ENCODE measurements at places on chromosomes 4 and X.

GRCh38 chr4:55612341-55612740 lies 20.3 kb upstream of the PDCL2 start:
- DNase-seq = no peak

DNA sequence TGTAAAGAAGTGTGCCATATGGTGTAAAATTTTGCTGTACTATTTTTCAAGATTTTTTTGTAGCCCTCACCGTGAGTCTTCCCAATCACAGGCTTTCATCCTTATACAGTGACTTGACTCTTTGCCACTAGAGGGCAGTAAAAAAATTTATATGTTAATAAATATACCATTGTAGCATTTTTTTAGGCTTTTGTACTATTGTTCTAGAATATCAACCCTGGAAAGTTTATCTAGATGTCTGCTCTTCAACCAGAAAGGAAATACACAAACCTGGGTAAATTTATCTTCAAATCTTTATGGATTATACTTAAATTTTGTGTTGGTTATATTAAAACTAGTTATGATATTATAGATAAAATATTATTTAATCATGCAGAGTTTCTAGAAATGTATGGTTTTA lies 235.3 kb downstream of the TENM3 start:
- peak; percentile 84 for DNase-seq

DNA sequence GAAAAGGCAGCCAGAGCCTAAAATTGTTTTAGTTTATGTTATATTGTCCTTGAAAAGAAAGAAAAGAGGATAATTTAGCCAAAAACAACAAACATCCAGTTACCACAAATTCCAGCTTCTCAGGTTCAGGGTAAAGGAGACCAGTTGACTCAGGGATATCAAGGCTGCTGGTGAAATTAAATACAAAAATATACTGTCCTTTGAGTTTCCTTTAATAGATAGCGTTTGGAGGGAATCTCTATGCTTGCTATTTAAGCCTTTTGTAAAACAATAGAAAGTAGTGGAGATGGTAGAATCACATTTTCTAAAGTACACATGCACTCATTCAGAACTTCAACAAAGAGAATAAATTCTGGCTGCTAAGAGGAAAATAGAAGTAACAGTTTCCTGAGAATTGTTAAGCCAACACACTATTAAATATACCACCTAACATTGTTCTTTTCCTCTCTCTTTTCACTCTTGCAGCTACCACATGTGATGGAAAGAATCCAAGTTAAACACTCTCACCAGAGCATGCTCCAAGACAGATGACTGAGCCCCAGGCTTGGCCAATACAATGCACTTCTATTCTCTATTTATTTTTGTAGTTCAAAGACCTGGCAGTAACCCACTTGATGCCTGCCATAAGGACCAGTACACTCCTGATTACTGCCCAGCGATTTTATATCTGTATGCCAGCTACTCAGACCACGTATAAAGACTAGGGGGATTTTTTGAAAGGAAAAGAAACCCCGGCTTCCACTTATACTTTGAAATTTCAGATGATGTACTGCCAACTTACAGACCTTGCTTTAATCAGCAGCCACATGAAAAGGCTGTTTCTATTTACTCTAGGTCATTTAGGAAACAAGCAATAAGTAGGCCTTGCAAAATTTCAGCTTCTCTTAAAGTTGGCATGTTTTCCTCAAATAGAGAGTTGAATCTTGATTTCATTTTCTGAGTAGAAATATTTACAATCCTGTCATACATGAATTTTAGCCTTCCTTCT lies 756.9 kb downstream of the FAT4 start:
- DNase-seq = no peak

- DNase-seq = no peak
Observed at GRCh38 chr4:11428231-11428898, at the start of gene HS3ST1. Gene HS3ST1, minus strand, starts transcription at chr4:11428894. Its CDS starts 28,889 bp downstream, at chr4:11400005.

DNA sequence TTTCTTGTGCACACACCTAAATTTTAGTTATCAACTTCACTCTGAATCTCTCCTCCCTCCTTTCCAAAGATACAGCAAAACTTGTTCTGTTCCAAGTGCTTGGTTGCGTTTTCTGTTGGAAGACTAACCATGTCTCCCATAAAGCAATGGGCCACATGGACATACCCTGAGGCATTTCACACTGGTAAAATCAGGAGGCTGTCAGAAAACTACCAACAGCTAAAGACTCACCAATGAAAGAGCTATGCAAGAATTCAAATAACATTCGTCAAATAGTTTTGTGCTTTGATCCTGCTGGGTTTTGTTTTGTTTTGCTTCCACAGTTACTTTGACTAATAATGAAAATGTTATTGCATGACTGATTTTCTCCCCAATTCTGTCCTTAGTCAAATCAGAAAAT lies 46.0 kb downstream of the PHEX start:
- DNase-seq = no peak

GRCh38 chr4:141410839-141411238 lies 190.1 kb downstream of the ZNF330 start:
- DNase-seq = no peak

GRCh38 chrX:154355776-154356140 lies 18.7 kb downstream of the FLNA start:
- DNase-seq = no peak

- peak; percentile 63 for DNase-seq
Observed at GRCh38 chr4:80361329-80361900, 25.9 kb downstream of the CFAP299 start.

- no peak for DNase-seq
Observed at GRCh38 chr4:48913346-48913745, 6.8 kb upstream of the OCIAD2 start.

GRCh38 chr4:20666012-20666860 lies 34.0 kb upstream of the PACRGL start:
- no peak for DNase-seq

DNA sequence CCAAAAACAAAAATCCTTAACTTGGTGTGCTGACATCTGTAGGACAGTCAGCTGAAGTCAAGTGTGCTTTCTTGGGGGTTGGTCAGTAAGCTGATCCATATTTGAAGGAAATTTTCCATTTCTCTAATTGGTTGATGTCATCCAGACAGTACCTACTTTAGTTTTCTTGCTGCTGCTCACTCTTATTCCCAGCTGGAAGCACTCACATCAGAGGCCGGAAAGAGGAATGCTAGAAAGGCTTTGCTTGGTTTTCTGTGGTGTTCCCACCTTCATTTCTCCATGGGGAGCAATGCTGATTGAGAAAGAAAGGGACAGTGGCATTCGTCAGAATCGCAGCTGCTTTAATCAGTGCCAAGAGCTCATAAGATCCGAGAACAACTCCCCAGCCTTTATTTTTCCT lies 227.0 kb downstream of the C4orf33 start:
- no peak for DNase-seq

DNA sequence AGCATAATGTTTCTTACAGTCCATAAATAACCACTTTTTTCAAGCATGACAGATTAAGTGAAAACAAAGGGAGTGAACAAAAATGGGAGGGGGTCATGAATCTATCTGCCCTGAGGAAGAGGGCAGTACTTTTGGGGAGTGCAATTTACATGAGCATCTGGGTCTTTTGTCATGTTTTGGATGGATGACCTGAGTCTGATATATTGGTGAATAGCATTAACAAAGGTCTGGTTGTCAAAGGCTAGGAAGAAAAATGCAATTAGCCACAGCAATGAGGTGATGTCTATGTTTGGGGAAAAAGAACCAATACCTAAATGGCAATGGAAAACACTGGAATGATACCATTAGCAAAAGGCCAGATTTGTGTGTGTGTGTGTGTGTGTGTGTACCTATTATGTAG lies 15.1 kb upstream of the MAD2L1 start:
- no peak for DNase-seq

- DNase-seq = no peak
Observed at GRCh38 chrX:42107495-42108488, 184.4 kb upstream of the CASK start.

DNA sequence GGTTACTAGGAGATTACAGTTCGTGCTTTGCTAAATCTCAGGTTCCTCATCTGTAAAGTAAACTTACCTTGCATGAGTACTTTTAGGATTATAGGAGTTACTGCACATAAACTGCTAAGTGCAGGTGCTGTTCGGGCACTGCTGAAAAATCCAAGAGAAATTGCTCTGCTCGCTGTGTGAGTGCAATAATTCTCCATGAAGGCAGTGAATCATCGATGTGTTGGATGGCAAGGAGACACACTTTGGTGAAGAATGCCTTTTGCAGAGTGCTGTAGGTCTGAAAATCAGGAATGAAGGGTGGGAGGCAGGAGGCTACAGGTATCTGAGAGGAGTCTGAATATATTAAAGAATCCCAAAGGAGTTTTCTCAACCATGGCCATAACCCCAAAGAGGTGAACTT lies 113.0 kb downstream of the CHIC2 start:
- no peak for DNase-seq

GRCh38 chr4:37983951-37984350 lies 23.8 kb downstream of the PTTG2 start:
- no peak for DNase-seq

GRCh38 chr4:165489786-165490185 lies 111.0 kb downstream of the CPE start:
- no peak for DNase-seq

- DNase-seq = no peak
Observed at GRCh38 chrX:30065226-30065625, 150.1 kb upstream of the MAGEB2 start.

DNA sequence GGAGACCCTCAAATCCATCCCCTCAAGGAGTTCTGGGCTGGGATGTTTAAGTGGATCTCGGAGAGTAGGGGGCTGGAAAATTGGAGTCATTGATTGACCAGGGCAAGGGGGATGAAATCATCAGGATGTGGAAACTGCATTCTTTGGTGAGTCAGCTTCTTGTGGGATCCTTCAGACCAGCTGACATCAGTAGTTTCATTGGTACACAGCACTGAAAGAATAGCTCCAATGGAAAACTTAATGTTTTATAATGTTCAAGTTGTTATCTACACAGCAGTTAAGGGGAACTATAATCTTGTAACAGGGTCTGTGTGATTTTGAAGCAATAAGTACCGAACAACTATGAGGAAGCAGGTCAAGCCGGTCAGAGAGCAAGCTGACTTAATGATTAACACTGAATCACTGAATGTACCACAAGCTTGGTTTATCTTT lies 506.1 kb downstream of the RPA4 start:
- DNase-seq = no peak

DNA sequence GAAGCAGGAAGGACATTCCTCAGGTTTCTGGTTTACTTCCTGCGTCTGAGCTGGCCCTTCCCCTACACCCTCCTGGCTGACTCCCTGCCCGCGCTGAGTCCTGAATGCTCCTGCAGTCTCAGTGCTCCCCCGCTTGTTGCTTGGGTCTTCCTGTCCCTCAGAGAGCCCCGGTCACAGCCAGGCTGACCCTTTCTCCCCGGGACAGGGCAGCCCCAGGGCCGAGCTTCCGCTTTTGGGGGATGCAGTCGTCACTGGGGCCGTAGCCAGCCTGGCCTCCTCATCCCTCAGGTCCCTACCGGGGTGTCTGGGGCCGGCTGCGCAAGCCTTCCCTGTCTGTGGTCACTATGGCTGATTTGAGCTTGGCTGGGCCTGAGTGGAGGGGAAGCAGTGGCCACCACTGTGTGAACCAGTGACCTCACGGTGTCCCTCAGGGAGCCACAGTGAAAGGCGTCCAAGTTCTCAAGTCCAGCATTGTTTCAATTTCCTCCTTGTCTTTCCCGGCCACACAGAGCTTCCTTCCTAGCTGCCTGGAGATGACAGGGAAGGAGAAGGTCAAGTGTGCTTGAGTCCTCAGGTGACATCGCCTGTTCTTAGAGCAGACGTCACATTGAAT lies 34.1 kb upstream of the ASMTL start:
- no peak for DNase-seq

GRCh38 chrX:74291577-74291963 lies 12.4 kb upstream of the ZCCHC13 start:
- DNase-seq = no peak

DNA sequence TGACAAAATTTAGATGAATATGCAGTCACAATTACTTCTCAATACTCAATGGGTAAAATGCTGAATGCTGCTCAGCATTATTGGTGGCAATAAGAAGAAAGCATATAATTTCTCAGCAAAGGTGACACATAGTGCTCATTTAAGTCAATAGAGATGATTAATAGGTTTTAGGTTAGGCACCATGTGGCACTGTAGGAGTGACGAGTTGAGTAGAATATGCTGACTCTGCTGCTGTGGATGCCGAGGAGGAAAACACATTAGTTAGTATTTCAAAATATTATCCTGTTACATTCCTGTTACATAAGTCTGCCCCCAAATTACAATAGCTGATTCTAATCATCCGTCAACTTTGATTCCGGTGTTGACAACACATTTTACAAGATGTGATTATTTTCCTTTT lies 13.7 kb upstream of the CXCL5 start:
- DNase-seq = no peak

DNA sequence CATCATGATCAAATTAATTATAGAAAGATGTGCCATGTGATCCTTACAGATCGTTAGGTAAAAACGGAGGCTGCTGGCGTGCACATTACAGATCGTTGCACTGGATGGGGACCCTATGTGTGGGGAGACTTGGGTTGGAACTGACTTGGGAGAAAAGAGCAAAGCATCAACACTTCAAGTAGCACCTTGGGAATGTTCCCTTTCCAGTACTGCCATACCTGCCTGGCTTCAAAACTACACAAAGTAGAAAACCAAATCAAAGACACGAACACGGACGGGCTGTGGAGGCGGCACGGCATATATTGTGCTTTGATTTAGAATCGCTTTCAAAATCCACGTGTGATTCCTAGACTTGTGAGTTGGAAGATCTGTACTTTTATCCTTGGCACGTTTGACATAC lies 898 bp downstream of the CMC4 start:
- DNase-seq = no peak

GRCh38 chrX:23694606-23695005 lies 27.3 kb downstream of the PRDX4 start:
- peak; percentile 74 for DNase-seq

DNA sequence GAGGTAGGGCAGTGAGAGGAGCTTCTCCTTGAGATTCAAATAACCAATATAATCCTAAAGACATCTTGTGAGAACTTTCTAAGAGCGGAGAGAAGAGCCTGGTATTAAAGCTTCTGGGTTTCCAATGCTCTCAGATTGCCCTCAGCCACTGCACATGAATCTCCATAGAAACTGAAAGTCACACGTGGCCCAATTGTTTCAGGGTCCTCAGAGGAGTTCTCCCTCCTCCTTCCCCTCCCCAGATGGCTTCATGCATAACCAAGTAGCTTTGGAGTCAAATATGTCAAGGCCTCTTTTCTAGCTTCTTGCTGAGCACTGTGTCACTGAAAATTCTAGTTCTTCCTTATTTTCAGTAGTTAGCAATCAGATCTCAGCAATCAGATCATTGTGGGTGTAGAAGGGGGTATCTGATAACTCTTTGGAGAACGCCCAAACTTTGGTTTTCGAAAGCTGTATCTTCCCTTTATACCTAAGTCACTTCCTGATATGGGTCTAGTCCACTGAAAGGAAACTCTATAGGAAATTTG lies 2.2 kb downstream of the BTK start:
- DNase-seq = peak; percentile 49

GRCh38 chr4:2913168-2913567 lies 50.0 kb downstream of the NOP14 start:
- DNase-seq = no peak

- DNase-seq = no peak
Observed at GRCh38 chr4:157300701-157301100, 80.2 kb downstream of the GRIA2 start.

- DNase-seq = peak; percentile 55
Observed at GRCh38 chrX:102515975-102516941, at the start of gene TMSB15A. Gene TMSB15A, minus strand, starts transcription at chrX:102516739.
